NCI-H446 (cell line): ENCODE measurements at places on chromosomes 16 and 17.

GRCh38 chr16:8867932-8868415 is 832 bp downstream of the CARHSP1 start:
- no peak for DNase-seq

- no peak for DNase-seq
Observed at GRCh38 chr16:64791756-64792155, 330.1 kb downstream of the CDH11 start.

DNA sequence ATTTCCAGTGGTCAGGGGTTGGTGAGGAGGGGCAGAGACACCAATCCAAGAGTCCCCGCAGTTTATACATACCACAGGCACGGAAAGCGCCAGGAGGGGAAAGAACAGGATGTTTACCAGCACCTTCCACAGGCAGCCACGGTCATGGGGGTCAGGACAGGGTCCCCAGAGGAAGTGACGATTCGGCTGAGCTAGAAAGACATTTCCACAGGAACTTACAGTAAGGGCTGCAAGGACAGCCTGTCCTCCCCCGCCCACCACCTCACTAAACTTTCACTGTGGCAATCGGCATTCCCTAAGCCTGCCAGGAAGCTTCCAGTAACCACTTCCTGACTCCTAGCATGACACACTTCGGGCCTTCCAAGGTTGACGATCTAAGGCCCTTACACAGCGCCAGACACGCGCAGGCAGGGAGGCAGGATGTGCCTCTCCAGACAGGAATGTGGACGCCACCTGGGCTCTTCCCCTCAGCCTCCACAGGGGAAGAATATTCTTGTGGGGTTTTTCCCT is 1.2 kb upstream of the MT2A start:
- DNase-seq = no peak

DNA sequence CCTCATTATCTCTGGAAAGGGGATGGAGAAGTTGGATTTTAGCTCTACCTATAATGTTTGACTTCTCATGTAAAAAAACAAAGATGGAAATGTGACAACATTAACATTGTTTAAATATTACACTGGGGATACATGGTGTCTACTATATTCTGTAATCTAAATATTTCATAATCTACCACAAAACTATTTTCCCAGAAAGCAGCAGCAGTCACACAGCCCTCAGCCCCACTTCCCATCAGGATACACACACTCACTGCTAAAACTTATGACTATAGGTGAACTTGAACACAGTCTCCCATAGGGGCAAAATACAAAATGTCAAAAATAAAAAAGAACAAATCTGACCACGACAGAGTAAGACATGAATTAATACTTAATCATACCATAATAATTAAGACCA is 95.7 kb downstream of the KANSL1 start:
- DNase-seq = no peak

DNA sequence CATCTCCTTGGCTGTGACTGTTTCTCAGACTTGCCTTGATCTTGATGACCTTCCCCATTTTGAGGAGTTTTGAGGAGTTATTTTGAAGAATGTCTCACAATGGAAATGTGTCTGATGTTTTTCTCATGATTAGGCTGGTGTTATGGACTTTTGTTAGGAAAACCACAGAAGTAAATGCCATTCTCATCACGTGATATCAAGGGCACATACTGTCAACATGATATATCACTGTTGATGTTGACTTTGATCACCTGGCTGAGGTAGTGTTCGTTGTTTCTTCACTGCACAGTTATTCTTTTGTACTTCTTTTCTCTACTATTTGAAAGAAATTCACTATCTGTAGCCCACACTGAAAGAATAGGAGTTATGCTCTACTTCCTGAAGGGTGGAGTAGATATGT is 194.7 kb upstream of the MPHOSPH6 start:
- no peak for DNase-seq

- DNase-seq = no peak
Observed at GRCh38 chr16:67014634-67015312, 14.2 kb upstream of the CBFB start.

GRCh38 chr16:5323284-5324141 is 225.9 kb upstream of the EEF2KMT start:
- DNase-seq = no peak

- no peak for DNase-seq
Observed at GRCh38 chr17:64941761-64942160, 22.5 kb upstream of the LRRC37A3 start.

DNA sequence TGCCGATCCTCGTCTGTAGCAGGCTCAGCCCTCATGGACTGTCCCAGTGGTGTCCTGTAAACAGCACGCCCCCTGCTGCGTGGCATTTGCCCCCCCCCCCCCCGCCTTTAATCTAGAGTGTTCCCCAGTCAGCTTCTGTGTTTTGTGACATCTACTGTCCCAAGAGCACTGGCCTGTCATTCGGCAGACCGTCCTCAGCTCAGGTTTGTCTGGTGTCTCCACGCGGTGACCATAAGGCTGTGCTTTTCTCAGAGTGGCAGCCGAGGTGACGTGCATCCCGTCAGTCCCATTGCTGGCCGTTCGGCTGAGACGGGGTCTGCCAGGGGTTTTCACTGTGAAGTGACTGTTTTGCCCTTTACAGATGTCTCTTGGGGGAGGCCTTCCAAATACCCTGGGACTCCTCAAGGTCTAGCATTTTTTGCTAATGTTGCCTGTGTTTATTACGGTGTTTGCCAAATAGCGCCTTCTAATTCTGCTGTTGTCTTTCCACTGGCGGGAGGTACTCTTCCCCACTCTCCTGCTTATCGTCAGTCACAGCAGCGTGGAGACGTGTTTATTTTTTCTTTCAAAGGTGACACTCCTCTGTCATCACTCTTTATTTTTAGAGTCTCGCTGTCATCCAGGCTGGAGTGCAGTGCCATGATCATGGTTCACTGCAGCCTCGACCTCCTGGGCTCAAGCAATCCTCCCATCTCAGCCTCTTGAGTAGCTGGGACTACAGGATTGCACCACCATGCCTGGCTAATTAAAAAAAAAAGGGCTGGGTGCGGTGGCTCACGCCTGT is 5.7 kb upstream of the MRPL12 start:
- no peak for DNase-seq

DNA sequence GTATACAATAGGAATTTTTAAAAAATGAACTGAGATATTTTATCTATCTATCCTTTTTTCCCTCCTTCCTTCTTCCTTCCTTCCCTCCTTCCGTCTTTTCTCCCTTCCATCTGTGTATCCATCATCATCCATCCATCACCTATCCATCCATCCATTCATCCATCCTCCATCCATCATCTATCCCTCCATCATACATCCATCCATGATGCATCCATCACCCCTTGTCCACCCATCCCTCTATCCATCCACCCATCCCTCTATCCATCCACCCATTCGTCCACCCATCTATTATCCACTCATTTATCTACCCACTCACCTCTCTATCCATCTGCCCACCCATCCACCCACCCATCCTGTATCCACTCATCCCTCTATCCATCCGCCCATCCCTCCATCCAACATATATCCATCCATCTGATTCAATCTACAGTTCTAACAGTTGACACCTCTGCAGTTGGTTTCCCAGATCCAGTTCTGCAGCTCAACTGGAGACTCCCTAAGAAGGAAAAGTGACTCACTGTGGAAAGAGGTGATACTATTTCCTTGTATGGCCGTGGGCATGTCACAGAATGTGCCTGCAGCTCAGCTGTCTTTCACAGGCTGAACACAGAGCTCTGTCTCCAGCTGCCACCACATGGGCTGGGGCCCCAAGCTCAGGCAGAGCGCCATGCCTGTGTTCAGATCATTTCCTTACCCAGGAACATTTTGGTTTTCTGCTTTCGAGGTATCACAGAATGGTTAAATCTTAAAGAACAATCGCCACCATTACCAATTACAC is 130.8 kb downstream of the XYLT1 start:
- DNase-seq = no peak

DNA sequence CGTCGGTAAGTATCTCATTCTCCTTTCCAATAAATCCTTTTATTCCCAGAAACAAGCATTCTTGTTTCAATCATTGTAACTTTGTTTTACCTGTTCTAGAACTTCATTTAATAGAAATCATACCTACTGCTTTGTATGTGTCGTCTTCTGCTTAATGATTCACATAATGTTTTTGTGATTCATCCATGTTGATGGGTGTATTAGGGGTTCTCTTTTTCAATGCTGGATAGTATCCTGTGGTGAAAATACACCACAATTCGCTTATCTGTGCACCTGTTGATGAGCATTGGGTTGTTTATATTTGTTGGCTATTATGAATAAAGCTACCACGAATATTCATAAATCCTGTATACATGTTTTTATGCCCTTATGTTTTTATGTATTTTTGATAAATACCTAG is 703.2 kb downstream of the MAF start:
- DNase-seq = no peak

DNA sequence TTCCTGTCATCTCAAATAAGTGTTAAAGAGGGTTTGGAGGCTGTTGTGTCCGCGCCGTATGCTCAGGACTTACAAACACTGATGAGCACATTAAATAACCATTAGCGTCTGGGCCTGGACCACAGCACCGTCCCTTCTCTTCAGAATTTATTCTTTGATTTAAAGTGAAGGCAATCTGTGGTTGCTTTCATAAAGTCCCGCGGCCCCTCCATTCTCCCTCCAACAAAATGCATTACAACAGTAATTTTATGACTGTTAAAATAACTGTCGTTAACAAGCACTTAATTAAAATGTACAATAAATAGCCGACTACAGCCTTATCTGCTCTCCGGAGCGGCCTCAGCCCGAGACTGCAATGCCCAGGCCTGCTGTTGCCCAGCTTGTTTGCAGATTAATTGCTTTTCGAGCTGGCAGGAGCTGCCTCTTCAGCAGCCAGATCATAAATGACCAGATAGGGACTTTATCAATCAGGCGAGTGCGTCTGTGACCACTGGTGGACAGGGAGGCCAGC is 30.6 kb upstream of the IRX3 start:
- no peak for DNase-seq

- no peak for DNase-seq
Observed at GRCh38 chr17:56292010-56292409, 138.7 kb downstream of the ANKFN1 start.

GRCh38 chr17:72567774-72568173 is 447.0 kb downstream of the SOX9 start:
- no peak for DNase-seq

DNA sequence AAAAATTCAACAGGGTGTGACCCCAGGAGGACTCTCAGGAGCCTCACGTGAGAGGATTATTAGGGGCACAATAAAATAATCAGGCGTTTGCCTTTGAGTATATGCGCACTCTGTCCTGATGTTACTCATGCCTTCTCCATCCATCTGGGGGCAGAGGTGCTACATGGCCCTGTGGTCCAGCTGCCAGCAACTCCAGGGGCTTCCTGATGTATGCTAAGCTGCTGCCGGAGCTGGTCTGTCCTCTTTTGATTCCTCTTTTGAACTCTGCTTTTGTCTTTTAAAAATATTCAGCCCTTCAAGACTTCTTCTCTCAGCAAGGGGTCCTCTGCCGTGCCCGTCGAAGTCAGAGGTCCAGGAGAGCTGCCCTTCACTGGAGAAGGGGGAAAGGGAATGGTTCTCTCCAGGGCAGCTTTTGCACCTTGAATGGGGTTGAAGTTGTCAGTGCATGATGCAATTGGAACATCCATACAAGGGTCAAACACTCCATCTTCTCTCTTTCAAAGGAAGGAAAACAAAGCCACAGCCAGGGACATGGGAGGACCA is 431.4 kb downstream of the SHISA9 start:
- no peak for DNase-seq

DNA sequence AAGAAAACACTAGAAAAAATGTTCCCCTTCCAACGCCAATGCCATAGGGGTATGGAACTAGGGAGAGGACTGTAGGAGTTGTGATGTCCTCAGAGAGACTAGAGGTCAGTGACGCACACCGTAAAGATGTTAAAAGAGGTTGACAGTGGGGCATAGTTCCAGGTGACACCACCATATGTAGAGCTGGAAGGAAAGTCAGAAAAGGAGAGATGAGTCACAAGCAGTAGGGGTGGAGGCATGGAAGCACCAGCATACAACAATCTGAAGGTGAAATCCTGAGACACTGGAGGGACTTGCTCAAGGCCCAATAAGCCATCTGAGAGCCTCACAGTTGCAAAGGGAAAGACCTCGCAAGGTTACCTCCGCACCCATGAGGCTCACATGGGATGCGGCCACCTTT is 76.0 kb downstream of the ZNF18 start:
- DNase-seq = no peak

GRCh38 chr16:81649561-81650184 is 129.4 kb upstream of the PLCG2 start:
- no peak for DNase-seq

- DNase-seq = no peak
Observed at GRCh38 chr17:63963123-63963522, 9.6 kb downstream of the SCN4A start.

- no peak for DNase-seq
Observed at GRCh38 chr17:13311306-13311705, 290.4 kb downstream of the HS3ST3A1 start.

- no peak for DNase-seq
Observed at GRCh38 chr17:17416400-17417360, 60.1 kb upstream of the MED9 start.

- no peak for DNase-seq
Observed at GRCh38 chr17:17314501-17315071, 11.4 kb downstream of the NT5M start.
